Large intestine (tissue), 12 donors: ENCODE measurements at places on chromosomes 3 and 15. TPM values are rescaled to one million over a fixed set of nuclear protein-coding genes. Genes with fewer than 3 reads are reported as not detected.

Gene IQGAP1
- polyA plus RNA-seq: 90.9 TPM

Gene TADA3
- 50.0 TPM for polyA plus RNA-seq

Gene CDCP1
- polyA plus RNA-seq: 25.5 TPM

GRCh38 chr3:115838786-115839185, 215.5 kb downstream of the GAP43 start:
- H3K4me1 ChIP-seq: no peaks in the 10 kb centered on the region
- no peak overlapping the region for H3K27ac ChIP-seq
- no peaks in the 10 kb centered on the region for H3K36me3 ChIP-seq
- no peak overlapping the region for H3K4me3 ChIP-seq
- no peak for DNase-seq
- H3K27me3 ChIP-seq: no peaks in the 10 kb centered on the region

Gene UNC13C
- 1.1 TPM for polyA plus RNA-seq

Gene AMIGO3
- 1.3 TPM for polyA plus RNA-seq

GRCh38 chr15:20344601-20345400, 196.8 kb downstream of the GOLGA6L6 start:
- peaks cover 3% of the 10 kb centered on the region for H3K27me3 ChIP-seq
- peak; percentile 1 for DNase-seq
- no peaks in the 10 kb centered on the region for H3K36me3 ChIP-seq
- no peaks in the 10 kb centered on the region for H3K4me1 ChIP-seq

DNA sequence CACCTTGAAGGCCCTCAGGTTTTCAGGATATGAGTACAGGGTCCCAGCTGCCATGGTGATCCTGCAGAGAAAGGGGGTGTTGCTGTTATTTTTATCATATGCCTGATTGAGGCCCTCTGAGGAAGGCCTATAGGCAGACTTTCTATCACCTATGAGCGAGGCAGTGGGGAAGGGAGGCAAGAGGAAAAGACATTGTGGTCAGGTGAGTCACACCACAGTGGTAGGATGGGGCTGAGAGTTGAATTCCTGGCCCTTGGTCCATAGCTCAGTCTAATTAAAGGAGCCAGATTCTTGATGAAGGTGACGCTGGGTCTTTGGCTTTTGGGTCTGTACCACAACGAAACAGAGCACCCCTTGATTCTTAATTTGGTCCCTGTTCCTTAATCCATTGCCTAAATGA, 72.7 kb downstream of the ZNF621 start:
- peaks cover 1% of the 10 kb centered on the region for H3K27me3 ChIP-seq
- no peaks in the 10 kb centered on the region for H3K36me3 ChIP-seq
- no peak overlapping the region for H3K4me3 ChIP-seq
- no peaks in the 10 kb centered on the region for H3K4me1 ChIP-seq

DNA sequence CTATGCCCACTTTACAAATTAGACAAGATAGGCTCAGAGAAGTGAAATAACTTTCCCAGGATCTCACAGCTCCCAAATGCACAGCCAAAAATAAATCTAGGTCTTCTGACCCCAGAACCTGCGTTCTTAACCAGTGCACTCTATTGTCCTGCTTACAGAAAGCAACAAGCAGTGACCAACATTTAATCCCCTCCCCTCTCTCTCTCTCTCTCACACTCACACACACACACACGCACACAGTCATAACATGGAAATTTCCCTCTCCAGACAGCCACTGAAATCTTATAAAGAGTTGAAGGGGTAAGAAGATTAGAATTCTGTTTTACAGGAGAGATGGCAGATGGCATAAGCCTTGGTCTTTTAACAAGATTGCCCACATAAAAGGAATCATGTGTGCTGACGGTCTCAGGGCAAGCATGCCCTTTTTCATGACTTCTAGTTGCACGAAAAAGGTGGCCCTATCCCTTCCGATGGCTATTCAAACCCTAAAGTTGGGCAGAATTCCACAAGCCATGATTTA, 29.4 kb downstream of the EOGT start:
- H3K27me3 ChIP-seq: no peaks in the 10 kb centered on the region
- peaks cover 24% of the 10 kb centered on the region for H3K36me3 ChIP-seq
- no peaks in the 10 kb centered on the region for H3K4me1 ChIP-seq
- no peak overlapping the region for H3K27ac ChIP-seq
- no peak for DNase-seq
- no peak overlapping the region for H3K4me3 ChIP-seq

GRCh38 chr15:30896211-30896606, 7.5 kb upstream of the FAN1 start:
- H3K27me3 ChIP-seq: no peaks in the 10 kb centered on the region
- no peak for DNase-seq
- H3K4me1 ChIP-seq: no peaks in the 10 kb centered on the region
- no peak overlapping the region for H3K27ac ChIP-seq

- no peak for DNase-seq
- no peaks in the 10 kb centered on the region for H3K4me1 ChIP-seq
- no peaks in the 10 kb centered on the region for H3K36me3 ChIP-seq
- H3K27ac ChIP-seq: no peak overlapping the region
- H3K27me3 ChIP-seq: no peaks in the 10 kb centered on the region
These were observed 1273.9 kb downstream of the OTOL1 start for GRCh38 chr3:162770551-162770950.

GRCh38 chr15:51386029-51386428, 44.6 kb downstream of the GLDN start:
- H3K4me1 ChIP-seq: peaks cover 2% of the 10 kb centered on the region
- no peak for DNase-seq
- H3K27ac ChIP-seq: no peak overlapping the region
- no peak overlapping the region for H3K4me3 ChIP-seq
- H3K27me3 ChIP-seq: no peaks in the 10 kb centered on the region

Gene POPDC2
- 12.2 TPM for polyA plus RNA-seq

- peaks cover 12% of the 10 kb centered on the region for H3K4me1 ChIP-seq
- H3K36me3 ChIP-seq: no peaks in the 10 kb centered on the region
- no peaks in the 10 kb centered on the region for H3K27me3 ChIP-seq
These were observed 65.1 kb downstream of the B3GNT5 start for GRCh38 chr3:183317886-183318865.

- no peak overlapping the region for H3K27ac ChIP-seq
- H3K27me3 ChIP-seq: no peaks in the 10 kb centered on the region
- no peak overlapping the region for H3K4me3 ChIP-seq
- H3K36me3 ChIP-seq: no peaks in the 10 kb centered on the region
These were observed 747.5 kb downstream of the NR2F2 start for GRCh38 chr15:97077975-97078374.

DNA sequence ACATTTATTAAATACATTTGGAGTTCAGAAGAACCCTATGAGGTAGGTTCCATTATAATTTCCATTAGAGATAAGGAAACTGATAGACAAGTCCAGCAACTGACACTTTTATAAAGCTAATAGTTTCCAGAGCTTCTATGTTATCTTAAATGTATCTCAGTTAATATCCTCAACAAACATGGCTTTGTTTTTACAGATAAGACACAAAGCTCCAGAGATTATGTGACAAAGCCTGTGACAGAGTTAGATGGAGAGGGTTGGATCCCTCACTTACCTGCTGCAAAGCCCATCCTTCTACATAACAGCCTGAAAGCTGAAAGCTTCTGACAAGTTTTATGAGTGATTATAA, 473 bp upstream of the COMMD2 start:
- peaks cover 5% of the 10 kb centered on the region for H3K27me3 ChIP-seq
- peaks cover 6% of the 10 kb centered on the region for H3K4me1 ChIP-seq
- peak overlapping the region; percentile 53 for H3K27ac ChIP-seq
- peaks cover 16% of the 10 kb centered on the region for H3K36me3 ChIP-seq

- no peak overlapping the region for H3K27ac ChIP-seq
- no peaks in the 10 kb centered on the region for H3K27me3 ChIP-seq
- H3K36me3 ChIP-seq: peaks cover 59% of the 10 kb centered on the region
These were observed 30.8 kb downstream of the DNAH1 start for GRCh38 chr3:52346623-52347530.

GRCh38 chr3:12436514-12437220, 47.6 kb upstream of the TSEN2 start:
- H3K27ac ChIP-seq: no peak overlapping the region
- DNase-seq: no peak

- no peak for DNase-seq
- H3K4me3 ChIP-seq: peak overlapping the region; percentile 86
- H3K4me1 ChIP-seq: peaks cover 17% of the 10 kb centered on the region
- H3K27me3 ChIP-seq: no peaks in the 10 kb centered on the region
These were observed 57.2 kb upstream of the ZBTB38 start for GRCh38 chr3:141311170-141311495.

Gene GPR15
- polyA plus RNA-seq: 0.24 TPM

GRCh38 chr3:37968813-37969595, 21.6 kb upstream of the VILL start:
- H3K36me3 ChIP-seq: peaks cover 29% of the 10 kb centered on the region
- no peak overlapping the region for H3K4me3 ChIP-seq
- no peaks in the 10 kb centered on the region for H3K27me3 ChIP-seq
- peaks cover 19% of the 10 kb centered on the region for H3K4me1 ChIP-seq
- no peak for DNase-seq

Gene GREM1
- polyA plus RNA-seq: 26.2 TPM

Gene SLC6A6
- polyA plus RNA-seq: 16.4 TPM

Gene FILIP1L
- 36.3 TPM for polyA plus RNA-seq

Gene TF
- polyA plus RNA-seq: 22.5 TPM

GRCh38 chr3:112638327-112639020, 2.5 kb downstream of the CCDC80 start:
- no peak overlapping the region for H3K27ac ChIP-seq
- H3K36me3 ChIP-seq: no peaks in the 10 kb centered on the region
- peaks cover 8% of the 10 kb centered on the region for H3K27me3 ChIP-seq
- no peak for DNase-seq

GRCh38 chr3:73141525-73141924, 80.1 kb downstream of the EBLN2 start:
- H3K4me3 ChIP-seq: no peak overlapping the region
- H3K27ac ChIP-seq: no peak overlapping the region
- H3K27me3 ChIP-seq: no peaks in the 10 kb centered on the region
- no peaks in the 10 kb centered on the region for H3K36me3 ChIP-seq
- no peaks in the 10 kb centered on the region for H3K4me1 ChIP-seq

DNA sequence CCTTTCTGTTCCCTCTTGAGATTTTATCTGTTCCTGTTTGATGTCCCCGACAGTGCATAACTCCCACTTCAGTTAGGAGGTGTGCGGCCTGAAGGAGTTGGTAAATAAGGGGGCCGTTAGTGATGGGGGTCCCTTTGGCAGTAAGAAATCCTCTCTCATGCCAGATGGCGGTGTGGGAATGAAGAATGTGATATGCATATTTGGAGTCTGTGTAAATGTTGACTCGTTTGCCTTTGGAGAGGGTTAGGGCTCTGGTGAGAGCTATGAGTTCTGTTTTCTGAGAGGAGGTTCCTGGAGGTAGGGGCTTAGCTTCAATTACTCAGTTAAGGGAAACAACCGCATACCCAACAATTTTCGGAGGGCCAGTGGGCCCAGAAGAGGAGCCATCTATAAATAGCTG, 38.8 kb upstream of the RNF7 start:
- peaks cover 19% of the 10 kb centered on the region for H3K27me3 ChIP-seq
- H3K27ac ChIP-seq: no peak overlapping the region
- no peaks in the 10 kb centered on the region for H3K36me3 ChIP-seq
- no peak for DNase-seq
- no peaks in the 10 kb centered on the region for H3K4me1 ChIP-seq
- H3K4me3 ChIP-seq: no peak overlapping the region

DNA sequence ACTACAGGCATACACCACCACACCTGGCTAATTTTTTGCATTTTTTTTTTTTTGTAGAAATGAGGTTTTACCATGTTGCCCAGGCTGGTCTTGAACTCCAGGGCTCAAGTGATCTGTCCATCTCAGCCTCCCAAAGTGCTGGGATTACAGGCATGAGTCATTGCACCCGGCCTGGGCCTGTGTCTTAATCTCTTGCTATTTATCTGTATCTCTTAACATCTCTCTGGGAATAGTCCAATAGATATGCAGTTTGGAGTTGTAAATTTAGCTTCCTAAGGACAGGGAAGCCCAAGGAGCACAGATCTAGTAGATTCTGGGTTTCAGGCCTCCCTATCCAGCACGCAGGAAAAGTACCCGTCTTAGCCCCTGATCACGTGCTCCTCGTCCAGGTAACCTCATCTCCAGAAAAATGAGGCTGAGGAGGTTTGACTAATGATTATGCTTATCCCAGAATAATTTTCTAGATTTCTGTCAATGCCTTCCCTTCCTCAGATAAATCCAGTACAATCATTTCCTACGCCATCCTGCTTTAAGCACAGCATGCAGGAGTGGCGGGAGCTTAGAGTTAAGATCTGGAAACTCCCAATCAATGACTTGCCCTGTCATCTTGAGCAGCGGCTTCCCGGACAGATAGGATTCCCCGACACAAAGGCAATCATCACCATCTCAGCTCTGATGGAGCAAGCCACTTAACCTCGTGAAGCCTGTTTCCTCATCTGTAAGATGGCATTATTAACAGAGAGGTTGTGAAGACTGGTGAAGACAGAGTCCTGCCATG, 12.3 kb upstream of the CTDSPL start:
- H3K4me3 ChIP-seq: no peak overlapping the region
- H3K36me3 ChIP-seq: peaks cover 8% of the 10 kb centered on the region
- no peak for DNase-seq
- H3K27me3 ChIP-seq: no peaks in the 10 kb centered on the region

DNA sequence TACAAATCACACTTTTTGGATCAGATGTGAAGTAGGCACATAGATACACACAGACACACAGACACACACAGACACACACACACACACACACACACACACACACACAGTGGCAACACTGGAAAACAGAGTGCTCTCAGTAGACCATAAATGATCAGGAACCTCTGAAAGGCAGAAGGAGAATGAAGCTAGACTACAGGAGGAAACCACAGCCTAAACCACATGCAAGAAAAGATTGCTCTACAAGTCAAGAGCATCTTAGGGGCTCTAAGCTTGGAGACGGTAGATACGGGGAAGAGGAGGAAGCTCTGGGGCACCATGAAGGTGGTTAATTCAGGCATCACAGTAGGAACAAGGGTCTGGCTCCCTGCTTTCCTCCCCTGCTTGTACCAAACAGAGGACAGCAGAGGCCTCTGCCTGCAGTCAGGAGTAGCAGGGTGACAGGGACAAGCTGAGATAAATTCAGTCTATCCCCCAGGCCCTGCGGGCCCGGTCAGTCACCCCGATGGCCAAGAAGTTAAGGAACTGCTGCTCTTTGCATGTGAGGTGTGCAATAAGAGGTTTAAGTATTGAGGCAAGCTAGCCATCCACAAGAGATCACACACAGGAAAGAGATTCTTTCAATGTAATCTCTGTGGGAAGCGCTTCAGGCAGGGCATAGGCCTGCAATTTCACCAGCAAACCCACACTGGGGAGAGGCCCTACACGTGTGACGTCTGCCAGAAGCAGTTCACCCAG, 23.5 kb upstream of the ARPIN start:
- no peaks in the 10 kb centered on the region for H3K4me1 ChIP-seq
- DNase-seq: no peak
- no peaks in the 10 kb centered on the region for H3K27me3 ChIP-seq
- H3K4me3 ChIP-seq: no peak overlapping the region
- no peak overlapping the region for H3K27ac ChIP-seq

Gene FBXL2
- 27.7 TPM for polyA plus RNA-seq

DNA sequence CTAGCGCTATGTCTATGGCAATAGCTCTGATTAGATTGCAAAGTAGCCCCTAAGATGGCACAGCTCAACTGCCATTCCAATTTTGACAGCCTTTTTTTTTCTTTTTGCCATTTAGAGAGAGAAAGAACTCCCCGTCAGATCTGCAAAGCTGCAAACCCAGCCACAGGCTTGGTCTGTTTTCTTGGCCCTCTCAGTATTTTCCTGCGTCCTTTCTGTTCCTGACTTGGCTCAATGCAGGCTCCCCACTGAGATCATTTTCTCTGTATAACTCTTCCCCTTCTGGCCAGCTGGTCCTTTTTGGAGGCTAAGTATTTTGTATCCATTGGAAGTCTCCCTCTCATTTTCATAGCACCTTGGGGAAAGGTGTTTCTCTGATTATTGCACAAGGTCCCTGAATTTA, 386.7 kb downstream of the UNC13C start:
- H3K27ac ChIP-seq: no peak overlapping the region
- DNase-seq: no peak
- H3K4me3 ChIP-seq: no peak overlapping the region
- H3K36me3 ChIP-seq: no peaks in the 10 kb centered on the region
- no peaks in the 10 kb centered on the region for H3K27me3 ChIP-seq
- no peaks in the 10 kb centered on the region for H3K4me1 ChIP-seq

Gene PPP1R14D
- 14.0 TPM for polyA plus RNA-seq
